Type B pancreatic cell (in vitro differentiated cells): ENCODE measurements at places on chromosomes 4 and X.

DNA sequence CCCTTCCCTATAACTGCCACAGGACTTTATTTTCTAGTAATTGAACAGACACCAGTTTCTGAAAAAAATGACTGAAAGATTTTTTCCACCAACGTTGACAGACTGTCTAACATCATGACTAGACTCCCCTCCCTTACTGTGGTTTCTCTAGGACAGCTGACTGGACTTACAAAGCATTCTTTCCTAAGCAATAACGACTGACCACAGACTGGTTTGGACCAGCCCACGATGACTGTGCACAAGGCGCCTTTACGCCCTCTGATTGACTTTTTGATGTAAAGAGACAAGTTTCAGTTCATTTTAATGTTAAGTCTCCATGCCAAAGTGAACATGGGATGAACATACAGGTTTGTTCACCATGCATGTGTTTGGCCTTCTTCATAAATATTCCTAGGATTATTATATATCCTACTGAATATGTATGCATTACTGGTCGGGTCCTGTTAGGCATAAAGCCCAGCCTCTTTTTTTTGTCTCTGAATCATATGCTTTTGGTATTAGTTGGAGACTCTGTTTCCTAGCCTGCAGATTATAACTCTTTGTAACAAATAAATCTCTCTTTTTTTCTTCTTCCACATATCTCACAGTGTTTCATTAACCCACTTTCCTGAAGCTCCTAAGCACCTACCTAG is 50.5 kb upstream of the UGT2B4 start:
- DNase-seq, result no peak

- no peak for DNase-seq
Observed at GRCh38 chrX:38982843-38983242, 181.6 kb downstream of the MID1IP1 start.

DNA sequence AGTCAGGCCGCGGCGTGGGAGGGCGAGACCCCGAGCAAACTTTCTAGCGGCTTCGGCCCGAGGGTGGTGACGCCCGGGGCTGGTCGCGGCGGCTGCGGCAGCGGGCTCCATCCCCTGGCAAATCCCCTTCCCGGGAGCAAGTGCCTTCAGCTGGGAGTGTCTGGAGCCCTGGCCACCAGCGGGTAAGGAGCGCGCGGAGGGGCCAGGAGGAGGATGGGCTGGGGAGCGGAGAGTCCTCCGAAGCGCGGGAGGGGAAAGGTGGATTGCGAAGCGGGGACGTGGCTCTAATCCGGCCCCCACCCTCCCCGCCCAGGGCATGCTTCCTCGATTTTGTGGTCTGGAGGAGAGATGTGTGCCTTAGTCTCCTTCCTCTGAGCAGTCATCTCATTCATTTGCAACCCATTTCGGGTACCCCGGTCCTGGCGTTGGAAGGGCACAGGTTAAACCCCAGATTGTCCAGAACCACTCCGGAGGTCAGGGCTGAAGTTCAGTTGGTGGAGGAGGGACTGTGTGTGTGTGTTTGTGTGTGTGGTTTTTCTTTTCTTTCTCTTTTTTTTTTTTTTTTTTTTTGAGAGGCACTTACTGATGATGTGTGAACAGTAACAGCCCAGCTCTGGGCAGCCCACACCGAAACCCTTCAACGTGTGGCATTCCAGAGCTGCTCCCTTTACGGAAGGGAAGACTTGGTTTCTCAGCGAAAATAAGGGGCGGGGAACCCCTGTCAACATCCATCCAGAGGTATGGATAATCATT is 516 bp downstream of the SGMS2 start:
- DNase-seq, result peak; percentile 73

GRCh38 chrX:77446029-77446585 is 1.1 kb upstream of the FGF16 start:
- DNase-seq, result no peak

DNA sequence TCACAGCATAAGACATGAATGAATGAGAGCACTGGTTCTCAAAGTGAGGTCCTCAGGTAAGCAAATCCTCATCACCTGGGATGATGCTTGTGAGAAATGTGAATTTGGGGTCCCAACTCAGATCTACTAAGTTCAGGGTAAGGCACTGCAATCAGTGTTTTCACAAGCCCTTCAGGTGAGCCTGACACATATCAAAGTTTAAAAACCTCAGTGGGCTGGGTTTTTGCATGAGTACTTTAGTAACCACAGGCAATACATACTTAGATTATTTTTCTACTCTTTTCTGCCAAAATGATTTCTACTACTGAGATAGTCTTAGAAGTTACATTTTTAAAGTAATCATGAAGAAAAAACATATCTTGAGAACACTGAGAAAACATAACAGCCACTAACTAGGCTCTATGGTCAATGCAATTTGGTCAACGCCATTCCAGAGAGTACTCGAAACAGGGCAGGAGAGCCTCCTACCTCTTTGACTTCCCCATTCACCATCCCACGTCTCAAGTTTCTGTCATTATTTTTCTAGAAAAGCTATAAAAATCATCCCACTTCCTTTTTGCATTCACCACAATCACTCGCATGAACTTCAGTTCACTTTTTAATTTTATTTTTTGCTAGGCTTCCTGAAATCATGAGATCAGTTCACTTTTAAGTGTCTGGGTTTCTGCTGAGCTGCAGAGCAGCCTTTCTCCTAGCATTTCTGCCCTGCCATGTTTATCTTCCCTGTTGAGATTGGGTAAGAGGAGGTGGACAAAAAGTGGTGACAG is 73.8 kb downstream of the MFAP3L start:
- no peak for DNase-seq

DNA sequence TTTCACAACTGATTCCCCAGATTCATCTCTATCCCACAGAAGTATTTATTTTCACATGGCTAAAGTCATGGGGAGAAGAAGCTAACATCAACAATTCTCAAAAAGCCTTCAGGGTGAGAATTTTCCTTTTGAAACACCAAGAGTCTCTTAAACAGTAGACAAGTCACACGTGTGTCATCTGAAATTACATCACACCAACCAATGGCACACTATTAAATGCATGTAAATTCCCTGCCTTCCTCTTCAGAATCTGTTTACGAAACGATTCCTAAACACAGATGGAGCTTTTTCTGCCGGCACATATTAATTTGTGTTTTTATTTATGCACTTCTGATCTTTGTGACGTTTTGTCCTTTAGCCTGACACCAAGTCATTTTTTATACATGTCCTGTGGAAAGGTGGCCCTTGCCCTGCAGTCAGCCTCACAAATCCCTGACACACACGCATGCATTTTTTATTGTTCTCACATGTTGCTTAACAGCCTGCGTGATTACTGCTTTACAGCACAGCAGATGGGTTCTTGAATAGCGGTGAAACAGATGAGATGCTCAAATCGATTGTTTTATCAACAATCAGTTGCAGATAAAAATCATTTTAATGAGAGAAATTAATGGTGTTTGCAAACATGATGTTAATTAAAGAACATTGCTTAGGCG is 735.9 kb upstream of the TENM3 start:
- no peak for DNase-seq

DNA sequence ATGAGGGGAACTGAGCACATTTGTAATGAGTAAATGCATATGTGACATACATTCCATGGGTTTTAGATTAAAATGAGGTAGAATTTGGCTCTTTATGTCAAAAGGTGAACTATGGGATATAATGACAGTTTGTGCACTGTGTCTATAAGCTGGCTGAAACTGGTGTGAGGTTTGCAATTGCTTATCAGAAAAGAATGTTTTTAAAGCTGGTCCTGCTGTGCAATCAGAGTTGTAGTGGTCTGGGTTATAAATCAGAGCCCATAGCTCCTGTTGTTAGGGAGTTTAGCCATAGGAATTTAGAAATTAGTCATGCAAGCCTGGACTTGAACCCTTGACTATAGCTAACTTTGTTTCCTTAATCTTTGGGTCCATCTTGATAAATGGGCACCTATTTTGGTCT is 23.1 kb upstream of the GATB start:
- no peak for DNase-seq

DNA sequence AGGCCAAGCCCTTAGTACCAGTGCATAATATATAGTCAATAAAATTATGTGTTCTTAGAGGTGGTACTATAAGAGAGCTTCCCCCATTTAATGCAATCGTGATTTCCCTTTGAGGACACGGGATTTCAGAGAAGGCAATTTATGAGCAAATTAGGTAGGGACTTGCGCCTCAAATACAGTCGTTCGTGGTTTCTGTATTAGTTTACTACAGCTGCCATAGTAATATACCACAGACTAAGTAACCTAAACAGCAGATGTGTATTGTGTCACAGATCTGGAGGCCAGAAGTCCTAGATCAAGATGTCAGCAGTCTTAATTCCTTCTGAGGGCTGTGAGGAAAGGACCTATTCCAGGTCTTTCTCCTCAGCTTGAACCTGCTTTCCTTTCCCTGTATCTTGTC is 1.5 kb upstream of the PUDP start:
- DNase-seq, result no peak

GRCh38 chr4:41753942-41754341 is 5.4 kb upstream of the PHOX2B start:
- no peak for DNase-seq

DNA sequence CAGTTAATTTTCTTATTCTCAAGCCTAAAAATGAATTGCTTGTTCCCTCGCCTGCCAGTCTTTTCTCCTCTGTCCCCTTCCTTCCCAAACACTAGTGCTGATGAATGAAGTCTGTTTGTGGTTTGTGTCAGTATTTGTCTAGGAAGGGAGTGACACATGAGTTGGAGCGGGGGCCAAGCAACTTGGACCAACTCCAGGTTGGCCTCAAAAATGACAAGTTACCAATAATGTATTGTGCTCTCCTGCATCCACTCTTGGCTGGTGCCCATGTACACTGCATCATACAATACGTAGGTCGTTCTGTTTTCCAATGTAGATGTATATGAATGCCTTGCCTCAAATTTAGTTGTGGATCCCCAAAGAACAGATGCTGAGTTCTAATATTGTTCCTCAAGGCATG is 223.0 kb upstream of the GPC4 start:
- no peak for DNase-seq

DNA sequence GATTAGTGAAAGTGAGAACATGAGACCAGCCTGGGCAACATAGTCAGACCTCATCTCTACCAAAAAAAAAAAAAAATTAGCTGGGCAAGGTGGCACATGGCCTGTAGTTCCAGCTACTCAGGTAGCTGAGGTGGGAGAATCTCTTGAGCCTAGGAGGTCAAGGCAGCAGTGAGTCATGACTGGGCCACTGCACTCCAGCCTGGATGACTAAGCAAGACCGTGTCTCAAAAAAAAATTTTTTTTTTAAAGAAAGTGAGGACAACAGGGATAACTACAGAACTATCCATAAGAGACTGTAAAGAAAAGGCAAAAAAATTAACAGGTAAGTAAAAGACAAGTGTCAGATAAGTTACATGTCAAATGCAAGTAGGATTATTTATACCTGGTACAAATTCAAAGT is 13.5 kb upstream of the SPP1 start:
- no peak for DNase-seq

- peak; percentile 74 for DNase-seq
Observed at GRCh38 chrX:9465380-9466123, 694 bp downstream of the TBL1X start.

GRCh38 chr4:101188906-101189305 is 158.4 kb downstream of the PPP3CA start:
- DNase-seq, result no peak

DNA sequence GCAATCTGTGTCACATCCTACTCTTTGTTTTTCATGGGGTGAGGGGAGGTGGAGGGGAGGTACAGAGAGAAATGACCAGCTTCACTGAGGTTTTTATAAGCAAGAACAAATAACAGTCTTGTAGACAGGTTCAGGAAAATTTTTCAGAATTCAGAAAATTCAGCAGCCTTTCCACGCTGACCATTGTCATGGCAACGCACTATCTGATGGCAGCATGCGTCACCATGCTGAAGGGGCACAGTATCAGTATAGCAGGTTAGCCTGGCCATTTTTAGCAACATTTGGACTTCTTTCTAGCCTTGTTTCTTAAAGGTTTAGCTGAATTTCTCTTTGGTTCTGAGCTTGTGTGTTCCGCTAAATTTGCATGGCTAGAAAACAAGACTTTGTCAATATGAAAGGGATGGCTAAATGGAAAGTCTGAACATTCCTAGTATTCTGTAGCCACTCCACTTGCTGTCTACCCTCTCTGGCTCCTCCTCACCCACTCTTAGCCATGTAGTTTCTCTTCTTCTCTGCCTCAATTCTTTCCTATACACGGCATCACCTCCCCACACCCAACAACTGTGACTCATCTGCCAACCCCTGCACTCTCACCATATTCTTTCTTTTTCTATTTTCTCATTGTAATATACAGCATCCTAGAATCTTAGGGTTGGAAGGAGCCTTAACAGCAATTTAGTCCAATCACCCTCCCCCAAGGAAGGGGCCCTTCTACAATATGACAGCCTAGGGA is 42.7 kb upstream of the CITED1 start:
- no peak for DNase-seq

GRCh38 chrX:24225265-24225664 is 75.7 kb downstream of the ZFX start:
- no peak for DNase-seq

DNA sequence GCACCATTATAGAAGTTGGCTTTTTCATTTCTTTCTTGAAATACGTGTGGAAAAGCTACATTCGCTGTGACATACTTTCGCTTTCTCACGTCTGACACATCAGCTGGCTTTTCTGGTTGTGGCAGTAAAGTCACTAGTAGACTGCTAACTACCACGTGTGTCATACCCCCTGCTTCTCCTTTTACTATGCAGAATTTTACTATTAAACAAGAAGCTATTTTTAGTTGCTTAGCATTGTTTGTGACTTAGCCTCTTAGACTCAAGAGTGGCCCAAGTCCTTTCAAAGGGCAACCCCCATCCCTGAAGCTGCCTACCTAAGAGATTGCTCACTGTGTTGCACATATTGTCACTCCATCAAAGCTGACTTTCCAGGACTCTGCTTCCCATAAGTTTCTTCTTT is 2.1 kb upstream of the IL2 start:
- DNase-seq, result no peak

DNA sequence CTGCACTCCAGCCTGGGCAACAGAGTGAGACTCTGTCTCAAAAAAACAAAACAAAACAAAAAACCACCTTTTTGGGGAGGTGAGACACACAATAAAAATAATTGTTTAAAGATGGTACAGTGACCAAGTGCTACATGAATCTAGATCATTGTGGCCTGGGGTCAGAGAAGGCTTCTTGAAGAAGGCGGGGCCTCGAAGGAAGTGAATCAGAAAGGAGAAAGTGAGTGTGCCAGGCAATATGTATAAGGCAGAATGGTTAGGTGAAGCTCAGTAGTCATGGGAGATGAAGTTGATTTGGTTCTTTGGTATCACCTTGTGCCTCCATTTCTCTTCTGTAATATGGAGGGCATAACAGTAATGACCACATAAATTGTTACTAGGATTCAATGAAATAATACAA is 58.9 kb downstream of the DOCK11 start:
- no peak for DNase-seq

- DNase-seq, result no peak
Observed at GRCh38 chrX:10121787-10122186, 35.0 kb upstream of the CLCN4 start.
